ENCODE measurements at places on chromosomes 3 and 15.

DNA sequence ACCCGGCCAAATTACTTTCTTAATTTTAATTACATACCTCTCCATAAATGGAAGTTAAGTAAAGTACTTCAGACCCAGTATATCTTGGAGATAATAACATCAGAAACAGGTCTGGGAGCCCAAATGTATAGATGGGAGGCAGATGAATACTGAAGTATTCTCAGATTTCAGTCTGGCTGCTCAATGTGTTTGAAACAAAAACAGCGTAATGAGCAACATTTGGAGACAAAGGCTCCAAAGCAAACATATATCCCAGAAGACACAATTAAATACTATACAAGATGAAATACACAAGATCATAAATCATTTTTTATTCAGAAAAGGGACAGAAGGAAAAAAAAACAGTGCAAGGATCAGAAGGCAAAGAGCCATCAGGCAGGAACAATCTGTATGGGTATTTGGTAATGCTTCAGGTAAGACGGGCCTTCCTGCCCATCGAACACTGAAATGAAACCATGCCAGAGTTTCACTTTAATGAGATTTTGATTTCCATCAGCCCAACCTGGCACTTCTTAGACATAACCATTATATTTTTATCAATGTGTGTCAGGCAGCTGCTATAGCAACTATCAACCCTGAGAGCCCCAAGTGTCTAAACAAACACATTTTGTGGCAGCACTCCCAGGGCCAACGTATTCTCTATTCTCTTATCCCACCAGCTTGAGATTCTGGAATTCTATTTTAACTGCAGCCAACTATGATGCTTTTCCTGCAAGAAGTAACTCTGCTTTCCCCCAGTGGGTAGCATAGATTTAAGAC is 210.8 kb downstream of the STT3B start:
- no peak for DNase-seq

- no peak for DNase-seq
These were observed 2.6 kb downstream of the LIMD1 start for GRCh38 chr3:45597171-45597570.

- no peak for DNase-seq
These were observed 141.5 kb downstream of the SSR3 start for GRCh38 chr3:156413293-156413892.

GRCh38 chr3:50297384-50297775 is 1.8 kb downstream of the HYAL3 start:
- no peak for DNase-seq

DNA sequence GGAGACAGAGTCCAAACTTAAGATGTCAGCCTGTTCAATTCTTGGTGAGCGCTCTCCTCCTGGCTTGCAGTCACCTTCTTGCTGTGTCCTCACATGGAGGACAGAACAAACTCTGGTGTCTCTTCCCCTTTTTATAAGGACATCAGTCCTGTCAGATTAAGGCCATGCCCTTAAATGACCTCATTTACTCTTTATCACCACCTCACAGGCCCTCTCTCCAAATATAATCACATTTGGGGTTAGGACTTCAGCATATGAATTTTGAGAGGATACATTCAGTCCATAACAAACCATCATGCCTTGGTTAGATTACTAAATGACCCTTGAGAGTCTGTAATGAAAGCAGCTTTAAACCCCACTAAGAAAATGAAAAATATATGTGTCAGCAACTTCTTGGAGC is 175.2 kb downstream of the TAFA4 start:
- DNase-seq, result no peak

GRCh38 chr3:126285369-126285768 is 71.8 kb downstream of the KLF15 start:
- DNase-seq, result no peak

GRCh38 chr15:73608941-73609340 is 24.2 kb downstream of the NPTN start:
- DNase-seq, result no peak

GRCh38 chr15:80202016-80202315 is 49.2 kb downstream of the FAH start:
- DNase-seq, result no peak

GRCh38 chr3:72629191-72629631 is 219.0 kb downstream of the SHQ1 start:
- DNase-seq, result no peak

GRCh38 chr15:62124176-62124972 is 40.7 kb downstream of the C2CD4B start:
- DNase-seq, result no peak

All from stimulated activated CD4-positive, alpha-beta T cell treated with anti-CD3 and anti-CD28 coated beads, Interleukin-1b, Interleukin-23, amount 100 ng/mL, for 4 hours (primary cell).